ENCODE measurements at places on chromosomes 7 and 10.

DNA sequence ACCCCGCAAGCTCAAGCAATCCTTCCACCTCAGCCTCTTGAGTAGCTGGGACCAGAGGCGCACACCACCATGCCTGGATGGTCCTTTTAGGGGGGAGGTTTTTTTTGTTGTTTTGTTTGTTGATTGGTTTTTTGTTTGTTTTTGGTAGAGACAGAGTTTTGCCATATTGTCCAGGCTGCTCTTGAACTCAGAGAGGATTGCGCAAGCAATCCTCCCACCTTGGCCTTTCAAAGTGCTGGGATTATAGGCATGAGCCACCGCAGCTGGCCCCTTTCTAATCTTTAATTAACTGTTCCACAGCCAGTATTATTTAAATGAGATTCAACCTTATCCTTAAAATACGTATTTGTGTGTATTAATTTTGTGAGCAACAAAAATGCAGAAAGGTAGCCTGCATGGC, 65.8 kb downstream of the SLC13A1 start:
- DNase-seq, result no peak

DNA sequence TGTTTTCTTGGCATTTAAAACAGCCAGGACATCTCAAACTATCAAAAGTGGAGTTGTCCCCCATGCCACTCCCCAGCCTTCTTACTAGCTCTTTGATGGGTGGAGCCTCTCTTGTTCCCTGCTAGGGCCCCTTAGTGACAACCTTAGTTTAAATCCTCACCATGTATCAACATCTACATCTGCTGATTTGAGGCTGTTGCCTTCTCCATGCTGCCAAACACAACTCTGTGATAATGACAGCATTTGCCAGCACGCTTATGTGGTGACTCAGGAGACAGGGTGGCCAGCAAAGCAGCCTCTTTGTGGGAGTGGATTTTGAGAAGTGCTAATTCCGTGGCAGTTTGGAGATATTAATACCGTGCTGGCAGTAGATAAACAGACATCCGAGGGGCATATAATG, 145.4 kb downstream of the LRRC4 start:
- DNase-seq, result no peak

DNA sequence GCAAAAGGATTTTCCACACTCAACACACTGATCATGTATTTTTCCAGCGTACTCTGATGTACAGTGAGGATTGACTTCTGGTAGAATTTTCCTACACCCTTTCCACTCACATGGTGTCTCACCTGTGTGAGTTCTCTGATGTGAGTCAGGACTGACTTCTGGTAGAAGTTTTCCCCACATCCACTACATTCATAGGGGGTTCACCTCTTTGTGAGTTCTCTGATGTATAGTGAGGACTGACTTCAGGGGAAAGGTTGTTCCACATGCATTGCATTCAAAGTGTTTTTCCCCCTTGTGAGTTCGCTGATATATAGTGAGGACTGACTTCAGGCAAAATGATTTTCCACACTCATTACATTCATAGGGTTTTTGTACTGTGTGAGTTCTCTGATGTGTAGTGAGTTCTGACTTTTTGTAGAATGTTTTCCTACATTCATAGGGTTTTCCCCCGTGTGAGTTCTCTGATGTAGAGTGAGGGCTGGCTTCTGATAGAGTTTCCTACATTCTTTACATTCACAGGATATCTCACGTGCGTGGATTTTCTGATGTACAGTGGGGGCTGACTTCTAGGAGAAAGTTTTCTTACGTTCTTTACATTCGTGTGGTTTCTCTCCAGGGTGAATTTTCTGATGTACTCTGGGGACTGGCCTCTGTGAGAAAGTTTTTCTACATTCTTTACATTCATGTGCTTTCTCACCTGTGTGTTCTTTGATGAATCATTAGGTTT, 146.5 kb downstream of the GLRX3 start:
- DNase-seq, result no peak

DNA sequence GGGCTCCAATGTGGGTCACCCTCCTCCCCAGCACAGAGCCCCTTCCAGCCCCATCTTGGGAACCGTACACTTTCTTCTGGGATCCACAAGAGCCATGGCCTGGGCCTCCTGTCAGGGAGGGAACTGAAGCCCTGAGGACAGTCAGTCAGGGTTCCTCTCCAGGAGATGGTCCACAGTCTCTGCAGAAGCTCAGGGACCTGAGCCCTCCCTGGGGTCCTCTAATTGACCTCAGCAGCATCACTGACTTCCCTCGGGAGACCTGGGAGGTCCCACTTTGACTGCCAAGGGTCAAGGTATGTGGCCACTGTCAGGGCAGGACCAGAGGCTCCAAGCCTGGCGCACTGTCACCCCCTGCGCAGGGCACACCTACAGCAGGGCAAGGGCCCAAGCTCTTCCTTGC, 32.3 kb downstream of the NOD1 start:
- no peak for DNase-seq

- DNase-seq, result no peak
Observed at GRCh38 chr10:100987685-100988049, 324 bp downstream of the TWNK start.

DNA sequence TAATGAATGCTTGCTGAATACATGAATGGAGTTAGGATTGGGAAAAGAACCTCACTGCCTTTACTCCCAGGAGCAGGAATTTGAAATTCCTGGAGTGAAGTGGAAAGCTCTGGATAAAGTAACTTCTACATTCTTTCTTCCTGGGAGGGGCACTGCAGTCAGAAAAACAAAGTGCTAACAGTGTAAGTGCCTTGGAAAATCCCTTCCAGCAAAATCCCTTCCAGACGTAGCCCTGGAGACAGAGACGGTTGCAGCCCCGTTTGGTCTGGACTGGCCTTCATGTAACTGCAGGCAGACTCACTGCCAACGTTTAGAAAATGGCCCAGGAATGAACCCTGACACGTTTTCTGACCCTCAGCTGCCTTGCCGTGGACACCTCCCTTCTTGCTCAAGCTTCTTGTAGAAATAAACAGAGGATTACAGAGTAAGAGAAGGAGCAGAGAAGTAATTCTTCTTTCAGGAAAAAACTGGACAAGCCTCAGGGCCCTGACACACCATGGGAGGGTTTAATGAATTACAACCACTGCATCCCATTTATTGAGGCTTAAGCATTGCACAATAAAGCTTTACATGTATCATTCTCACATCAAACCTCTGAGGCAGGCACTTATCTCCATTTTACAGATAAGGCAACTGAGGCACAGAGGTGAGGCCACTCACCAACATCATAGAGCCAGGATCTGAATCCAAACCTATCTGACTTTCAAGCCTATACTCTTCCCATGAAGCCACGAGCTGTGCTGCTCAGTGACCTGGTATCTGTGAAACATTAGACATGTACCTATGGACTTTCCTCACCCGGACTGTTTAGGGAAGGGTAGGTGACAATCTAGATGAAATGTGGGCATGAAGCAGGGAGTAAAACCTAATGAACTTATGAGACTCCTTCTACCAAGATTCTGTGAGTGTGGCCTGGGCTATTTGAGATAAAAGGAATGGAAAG, 7.8 kb downstream of the ITPRIP start:
- no peak for DNase-seq
